T-helper 17 cell (primary cell): ENCODE measurements at places on chromosomes 2 and 18. TPM values are rescaled to one million over a fixed set of nuclear protein-coding genes. Genes with fewer than 3 reads are reported as not detected.

DNA sequence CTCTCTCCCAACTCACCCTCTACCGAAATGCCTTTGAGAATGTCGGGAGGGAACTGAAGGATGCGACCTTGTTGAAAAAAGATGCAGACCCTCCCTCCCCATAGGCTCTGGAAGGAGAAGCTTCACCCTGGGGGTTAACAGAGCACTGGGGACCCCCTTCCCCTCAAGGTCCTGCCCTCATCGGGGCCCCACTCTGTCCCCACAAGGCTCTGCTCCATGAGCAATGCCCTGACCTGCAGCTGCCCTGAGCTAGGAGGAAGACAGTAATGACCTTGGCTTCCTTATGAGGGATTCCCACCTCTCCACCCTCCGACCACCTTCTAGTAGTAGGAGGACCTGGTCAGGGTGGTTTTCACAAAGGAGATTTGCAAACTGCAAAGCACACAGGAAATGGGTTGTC lies 44.4 kb upstream of the HPCAL1 start:
- no peak overlapping the region for H3K27ac ChIP-seq
- H3K4me1 ChIP-seq = peaks cover 3% of the 10 kb centered on the region
- H3K36me3 ChIP-seq = peaks cover 5% of the 10 kb centered on the region
- no peak overlapping the region for H3K4me3 ChIP-seq

- H3K27ac ChIP-seq = peak overlapping the region; percentile 2
- no peaks in the 10 kb centered on the region for H3K27me3 ChIP-seq
- peaks cover 8% of the 10 kb centered on the region for H3K4me1 ChIP-seq
Measured at GRCh38 chr2:181174611-181175580, 194.5 kb downstream of the UBE2E3 start.

DNA sequence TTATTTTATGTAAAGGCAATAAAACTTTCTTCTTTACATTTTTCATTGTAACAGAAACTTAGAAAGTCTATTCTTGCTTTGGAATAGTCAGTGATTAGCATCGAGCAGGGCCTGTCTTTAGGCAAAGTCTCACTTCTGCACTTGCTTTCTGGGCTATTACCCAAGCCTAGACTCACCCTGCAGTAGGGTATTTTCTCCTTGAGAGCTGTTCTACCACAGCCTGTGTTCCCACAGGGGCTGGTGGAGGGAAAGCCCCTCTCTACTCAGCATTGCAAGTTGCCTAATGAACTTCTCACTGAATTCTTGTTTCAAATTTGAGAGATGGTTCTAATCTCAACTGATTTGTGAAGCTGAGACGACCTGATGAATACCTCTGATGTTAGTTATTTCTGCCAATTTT lies 111.7 kb upstream of the KLHL14 start:
- H3K4me3 ChIP-seq = no peak overlapping the region
- no peaks in the 10 kb centered on the region for H3K36me3 ChIP-seq
- DNase-seq = no peak
- H3K4me1 ChIP-seq = no peaks in the 10 kb centered on the region

- H3K27ac ChIP-seq = no peak overlapping the region
- no peak for DNase-seq
- H3K27me3 ChIP-seq = no peaks in the 10 kb centered on the region
- no peaks in the 10 kb centered on the region for H3K36me3 ChIP-seq
- H3K4me1 ChIP-seq = no peaks in the 10 kb centered on the region
Measured at GRCh38 chr18:23266717-23267446, 131.6 kb downstream of the CABLES1 start.

The FBXO36 gene
- 0.75 TPM for total RNA-seq

The PARD6G gene
- total RNA-seq = 1.1 TPM
